Ureter (tissue), 1 donor: ENCODE measurements at places on chromosomes 16 and 17. TPM values are rescaled to one million over a fixed set of nuclear protein-coding genes. Genes with fewer than 3 reads are reported as not detected.

Gene FAHD1
- total RNA-seq: 29.3 TPM

GRCh38 chr16:14496786-14497185 lies 133.3 kb downstream of the PARN start:
- no peak for DNase-seq

DNA sequence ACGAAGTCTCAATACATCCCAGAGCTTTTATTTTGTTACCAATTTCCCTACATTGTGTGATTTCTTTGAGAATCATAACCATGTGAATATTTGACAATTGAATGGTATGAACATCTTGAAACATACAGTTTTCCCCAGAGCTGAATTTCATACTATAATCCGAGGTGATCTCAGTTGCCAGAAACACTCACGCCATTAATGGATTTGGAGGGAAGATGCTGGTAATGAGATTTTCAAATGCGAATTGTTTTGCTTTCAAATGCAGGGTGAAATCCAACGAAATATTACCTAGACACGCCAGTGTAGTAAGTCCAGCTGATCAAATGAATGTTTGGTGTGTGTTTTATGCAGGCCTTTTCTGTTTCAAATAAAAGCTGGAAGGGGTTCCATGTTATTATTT lies 277.8 kb upstream of the CDH5 start:
- no peak for DNase-seq

- DNase-seq: peak; percentile 66
Measured at GRCh38 chr16:85072947-85073346, 39.3 kb downstream of the CIBAR2 start.

DNA sequence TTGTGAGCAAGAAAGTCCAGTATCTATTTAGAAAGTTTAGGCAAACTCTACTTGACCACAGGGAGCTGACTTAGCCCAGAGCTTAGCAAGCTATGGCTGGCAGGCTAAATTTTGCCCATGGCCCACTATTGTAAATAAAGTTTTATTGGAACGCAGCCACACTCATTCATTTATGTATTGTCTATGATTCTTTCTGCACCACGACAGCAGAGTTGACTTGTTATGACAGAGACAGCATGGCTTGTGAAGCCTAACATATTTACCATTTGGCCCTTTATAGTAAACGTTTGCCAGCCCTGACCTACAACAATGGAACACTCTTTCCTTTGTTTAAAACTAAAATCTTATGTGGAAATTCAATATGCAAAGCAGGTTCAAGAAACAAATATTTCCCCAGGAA lies 100.0 kb upstream of the ZFHX3 start:
- DNase-seq: no peak

DNA sequence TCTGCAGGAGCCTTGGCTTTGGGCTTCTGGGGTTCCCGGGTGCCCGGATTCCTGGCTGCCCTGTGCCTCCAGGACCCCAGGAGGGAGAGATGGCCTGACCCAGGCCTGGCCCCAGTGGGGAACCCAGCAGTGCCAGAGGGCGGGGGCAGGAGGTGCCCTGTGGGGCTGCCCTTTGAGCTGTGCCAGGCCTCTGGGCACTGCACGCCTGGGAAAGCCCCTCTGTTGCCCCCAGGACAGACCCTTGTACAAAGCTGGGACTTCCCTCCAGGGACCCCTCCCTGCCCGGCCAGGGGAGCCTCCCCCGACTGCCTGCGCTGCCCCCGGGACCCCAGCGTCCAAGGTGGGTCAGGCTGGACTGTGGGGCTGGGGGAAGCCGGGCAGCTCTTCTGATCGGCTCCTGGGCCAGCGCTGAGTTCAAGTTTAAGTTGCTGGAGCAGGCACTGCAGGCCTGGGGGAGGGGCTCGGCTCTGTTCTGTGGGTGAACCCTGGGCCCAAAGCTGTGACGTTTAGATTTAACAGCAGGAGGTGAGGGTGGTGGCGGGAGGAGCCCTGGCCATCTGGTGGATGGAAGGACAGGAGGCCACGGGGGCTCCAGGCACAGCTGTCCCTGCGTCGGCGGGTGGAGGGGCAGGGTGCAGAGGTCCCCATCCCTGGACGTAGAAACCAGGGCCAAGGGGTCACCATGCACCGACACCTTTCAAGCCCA lies 27.6 kb upstream of the C1QTNF8 start:
- DNase-seq: no peak

GRCh38 chr17:34437188-34437587 lies 74.2 kb upstream of the CCL1 start:
- no peak for DNase-seq

Gene SLC5A11
- total RNA-seq: 0.70 TPM

DNA sequence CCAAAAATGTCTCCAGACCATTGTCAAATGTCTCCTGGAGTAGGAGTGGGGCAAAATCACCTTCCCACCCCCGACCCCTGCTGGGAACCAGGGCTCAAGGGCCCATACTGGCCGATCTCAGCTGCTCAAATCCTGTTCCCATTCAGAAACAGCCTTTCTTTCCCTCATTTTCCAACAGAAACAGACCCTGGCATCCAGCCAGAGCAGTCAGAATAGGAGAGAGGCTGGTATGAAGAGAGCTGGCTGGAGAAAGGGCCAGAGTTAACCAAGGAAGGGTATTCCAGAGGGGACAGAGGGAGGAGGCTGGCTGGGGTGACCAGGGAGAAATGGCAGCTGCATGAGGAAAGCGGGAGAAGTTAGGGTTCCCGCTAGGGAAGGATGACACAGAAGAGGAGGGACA lies 199.1 kb downstream of the XYLT1 start:
- no peak for DNase-seq

Gene MAP3K3
- 32.3 TPM for total RNA-seq

DNA sequence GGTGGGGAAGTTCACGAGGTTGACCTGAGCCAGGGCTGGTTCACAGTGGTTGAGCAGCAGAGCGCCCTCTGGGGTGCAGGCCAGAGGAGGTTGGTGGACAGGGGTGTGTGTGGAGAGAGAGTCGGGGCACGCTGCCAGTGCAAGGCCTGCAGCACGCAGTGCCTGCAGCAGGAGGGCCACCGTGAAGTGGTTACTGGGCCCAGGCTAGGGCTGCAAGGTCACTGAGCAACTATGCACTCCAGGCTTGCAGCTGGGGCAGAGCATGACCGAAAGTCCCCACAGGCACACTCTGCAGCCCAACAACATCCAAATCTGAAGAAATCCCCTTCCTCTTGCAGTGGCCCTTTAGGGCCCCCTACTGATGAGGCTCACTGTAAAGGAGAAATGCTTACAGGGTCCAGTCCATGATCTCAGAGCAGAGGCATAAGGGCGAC lies 89.1 kb upstream of the NOL11 start:
- DNase-seq: no peak

DNA sequence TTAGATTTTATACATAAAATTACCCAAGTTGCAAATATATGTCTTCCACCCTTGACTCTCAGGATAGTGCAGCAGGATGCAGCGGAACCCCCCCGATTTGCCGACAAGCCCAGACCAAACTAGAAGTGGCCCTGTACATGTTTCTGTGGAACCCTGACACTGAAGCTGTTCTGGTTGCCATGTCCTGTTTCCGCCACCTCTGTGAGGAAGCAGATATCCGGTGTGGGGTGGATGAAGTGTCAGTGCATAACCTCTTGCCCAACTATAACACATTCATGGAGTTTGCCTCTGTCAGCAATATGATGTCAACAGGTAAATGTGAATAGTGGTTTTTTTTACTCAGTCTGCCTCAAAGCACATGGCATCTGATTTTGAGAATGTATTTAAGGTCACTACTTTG lies 70.7 kb downstream of the OMG start:
- no peak for DNase-seq

Gene USP43
- 7.6 TPM for total RNA-seq

DNA sequence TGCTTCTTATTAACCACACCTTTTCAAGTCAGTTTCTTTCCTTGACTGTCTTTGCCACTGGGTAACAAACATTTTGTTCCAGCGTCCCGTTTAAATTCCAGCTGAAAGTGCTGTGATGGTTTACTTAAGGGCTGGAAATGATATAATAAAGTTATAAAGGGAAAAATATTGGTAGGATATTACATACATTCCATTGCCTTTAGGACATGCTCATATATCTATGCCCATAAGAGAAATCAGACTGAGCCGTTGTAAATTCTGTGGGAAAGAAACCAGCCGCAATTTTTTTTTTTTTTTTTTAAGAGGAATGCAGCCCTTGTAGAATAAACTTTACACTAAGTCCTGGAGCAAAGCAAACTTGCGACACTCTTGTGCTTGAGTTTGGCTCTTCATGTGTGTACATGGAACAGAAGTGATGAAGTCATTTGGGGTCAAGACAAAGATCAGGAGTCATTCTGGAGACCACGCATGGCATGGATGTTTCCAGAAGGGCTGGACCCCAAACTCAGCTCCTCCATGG lies 210.9 kb downstream of the XYLT1 start:
- no peak for DNase-seq

DNA sequence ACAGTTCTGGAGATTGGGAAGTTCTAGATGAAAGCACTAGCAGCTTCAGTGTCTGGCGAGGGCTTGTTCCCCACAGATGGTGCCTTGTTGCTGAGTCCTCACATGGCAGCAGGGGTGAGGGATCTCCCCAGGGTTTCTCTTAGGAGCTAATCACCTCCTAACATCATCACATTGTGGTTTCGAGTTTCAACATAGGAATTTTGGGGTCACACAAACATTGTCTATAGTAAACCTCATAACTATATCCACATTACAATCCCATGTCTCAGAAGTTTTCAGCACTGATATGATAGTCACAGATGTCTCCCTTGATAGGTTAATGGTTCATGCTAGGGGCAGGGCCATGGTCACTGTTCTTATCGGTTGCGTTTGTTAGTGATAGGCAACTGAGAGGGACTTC lies 13.8 kb downstream of the CLUAP1 start:
- DNase-seq: no peak

Gene FOXF1
- total RNA-seq: 31.7 TPM

DNA sequence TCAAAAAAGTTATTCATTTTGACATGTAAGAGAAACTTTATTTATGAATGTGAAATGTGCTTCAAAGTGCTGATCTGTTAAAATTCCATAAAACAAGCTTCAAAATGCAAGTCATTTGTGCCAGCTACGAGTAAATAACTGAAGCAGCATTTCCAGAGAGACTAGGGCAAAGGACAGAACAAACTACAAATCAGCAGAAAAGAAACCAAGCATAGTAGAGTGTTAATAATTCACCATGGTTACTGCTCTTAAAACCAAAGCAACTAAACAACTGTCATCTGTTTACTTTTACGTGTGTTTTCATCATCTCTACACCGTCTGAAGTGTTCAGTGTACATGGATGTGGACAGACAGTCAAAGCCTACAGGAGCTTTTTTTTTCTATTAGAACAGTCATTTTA lies 1.6 kb upstream of the ASPA start:
- no peak for DNase-seq

- DNase-seq: peak; percentile 74
Measured at GRCh38 chr17:76265624-76266243, 586 bp downstream of the UBALD2 start.

DNA sequence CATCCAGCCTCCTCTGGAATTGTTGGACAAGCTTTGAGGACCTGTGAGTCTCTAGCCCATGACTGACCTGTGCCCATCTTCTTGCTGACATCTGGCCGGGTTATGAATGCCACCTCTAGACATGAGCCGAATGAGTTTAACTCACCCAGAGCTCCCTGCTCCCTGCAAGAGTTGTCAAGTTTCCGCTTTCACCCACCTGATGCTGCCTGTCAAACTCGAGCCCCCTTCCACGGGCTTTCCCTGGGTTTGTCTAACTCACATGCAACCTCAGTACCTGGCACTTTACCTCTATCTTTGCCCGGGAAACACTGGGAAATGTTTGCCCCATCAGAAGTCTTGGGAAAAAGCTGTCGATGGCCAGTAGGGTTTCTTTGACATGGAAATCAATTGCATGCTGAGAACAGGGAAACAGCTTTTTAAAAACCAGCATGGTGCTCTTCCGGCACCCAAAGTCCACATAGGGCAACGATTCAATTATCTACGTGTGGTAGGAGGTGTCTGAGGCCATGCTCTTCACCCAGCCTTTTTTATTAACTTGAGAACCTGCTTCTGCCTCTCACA lies 33.8 kb upstream of the DNAH17 start:
- DNase-seq: no peak

GRCh38 chr16:1895068-1895467 lies 23.1 kb upstream of the MEIOB start:
- DNase-seq: no peak

DNA sequence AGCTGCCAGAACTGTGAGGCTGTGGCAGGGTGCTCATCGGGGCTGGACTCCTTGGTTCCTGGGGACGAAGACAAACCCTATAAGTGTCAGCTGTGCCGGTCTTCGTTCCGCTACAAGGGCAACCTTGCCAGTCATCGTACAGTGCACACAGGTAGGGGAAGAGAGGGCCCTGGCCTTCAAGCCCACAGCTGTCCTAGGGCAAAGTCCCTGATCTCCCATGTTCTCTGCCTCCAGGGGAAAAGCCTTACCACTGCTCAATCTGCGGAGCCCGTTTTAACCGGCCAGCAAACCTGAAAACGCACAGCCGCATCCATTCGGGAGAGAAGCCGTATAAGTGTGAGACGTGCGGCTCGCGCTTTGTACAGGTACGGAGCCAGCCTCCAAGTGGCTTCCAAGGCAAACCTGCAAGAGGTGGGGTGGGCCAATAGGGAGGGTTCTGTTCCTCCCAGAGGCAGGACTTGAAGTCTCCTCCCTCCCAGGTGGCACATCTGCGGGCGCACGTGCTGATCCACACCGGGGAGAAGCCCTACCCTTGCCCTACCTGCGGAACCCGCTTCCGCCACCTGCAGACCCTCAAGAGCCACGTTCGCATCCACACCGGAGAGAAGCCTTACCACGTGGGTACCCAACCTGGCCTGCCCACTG lies 3.7 kb downstream of the BCL6B start:
- DNase-seq: no peak

GRCh38 chr16:22967521-22968095 lies 153.6 kb downstream of the HS3ST2 start:
- DNase-seq: no peak

Gene CSH2
- total RNA-seq: not detected

GRCh38 chr16:391885-392335 lies 5.1 kb upstream of the NME4 start:
- DNase-seq: no peak

DNA sequence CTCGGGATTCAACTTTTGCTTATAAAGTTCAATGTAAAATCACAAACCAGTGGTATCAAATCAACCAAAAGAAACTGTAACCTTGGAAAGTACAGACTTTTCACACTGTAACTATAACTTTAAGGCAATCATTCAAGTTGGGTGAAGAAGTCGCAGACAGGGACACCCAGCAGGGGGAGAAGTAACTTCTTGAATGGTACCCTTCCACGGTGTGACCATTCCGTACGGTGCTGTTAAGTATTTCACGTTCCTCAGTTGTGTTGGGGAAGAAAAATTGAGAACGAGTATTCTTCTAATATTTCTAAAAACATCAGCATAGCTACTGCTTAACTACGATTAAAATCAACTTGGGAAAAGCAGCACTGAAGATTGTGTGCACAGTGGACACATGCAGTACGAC lies 55.8 kb downstream of the MYH10 start:
- DNase-seq: no peak

Gene CHAD
- total RNA-seq: not detected

DNA sequence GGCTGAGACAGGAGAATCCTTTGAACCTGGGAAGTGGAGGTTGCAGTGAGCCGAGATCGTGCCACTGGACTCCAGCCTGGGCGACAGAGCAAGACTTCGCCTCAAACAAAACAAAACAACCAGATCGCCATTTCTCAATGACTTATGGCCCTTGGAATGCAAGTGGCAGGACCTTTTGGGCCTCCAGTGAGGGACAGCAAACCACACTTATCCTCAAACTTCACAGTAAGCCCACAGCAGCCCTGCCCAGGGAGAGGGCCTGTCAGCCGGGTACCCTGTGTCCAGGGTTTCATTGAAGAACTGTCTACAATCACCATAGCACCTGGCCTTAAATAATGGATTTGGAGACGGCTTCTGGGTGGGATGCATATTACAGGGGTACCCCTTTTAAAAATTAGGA lies 11.7 kb downstream of the TRAF4 start:
- no peak for DNase-seq

Gene HS3ST4
- not detected for total RNA-seq
